ENCODE measurements at places on chromosomes 6 and 20.
A peak's percentile ranks its signal among the peaks of the same experiment; 100 is the strongest.

DNA sequence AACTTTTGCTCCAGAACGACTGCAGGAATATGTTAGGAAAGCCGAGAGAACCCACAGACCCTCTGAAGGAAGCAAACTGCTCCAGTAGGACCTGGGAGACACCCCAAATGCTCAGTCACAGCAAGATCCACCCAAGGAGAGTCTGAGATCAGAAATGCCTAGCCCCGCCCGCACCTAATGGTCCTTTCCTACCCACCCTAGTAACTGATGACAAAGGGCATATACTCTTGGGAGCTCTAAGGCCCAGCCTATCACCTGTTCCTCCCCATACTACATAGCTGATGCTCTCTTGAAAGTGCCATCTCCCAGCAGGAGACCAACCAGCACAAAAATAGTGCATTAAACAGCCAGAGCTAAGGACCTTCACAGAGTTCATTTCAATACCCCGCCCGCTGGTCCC lies 67.6 kb downstream of the CD2AP start:
- DNase-seq = no peak

GRCh38 chr6:93120154-93120742 lies 299.1 kb downstream of the EPHA7 start:
- DNase-seq = no peak

DNA sequence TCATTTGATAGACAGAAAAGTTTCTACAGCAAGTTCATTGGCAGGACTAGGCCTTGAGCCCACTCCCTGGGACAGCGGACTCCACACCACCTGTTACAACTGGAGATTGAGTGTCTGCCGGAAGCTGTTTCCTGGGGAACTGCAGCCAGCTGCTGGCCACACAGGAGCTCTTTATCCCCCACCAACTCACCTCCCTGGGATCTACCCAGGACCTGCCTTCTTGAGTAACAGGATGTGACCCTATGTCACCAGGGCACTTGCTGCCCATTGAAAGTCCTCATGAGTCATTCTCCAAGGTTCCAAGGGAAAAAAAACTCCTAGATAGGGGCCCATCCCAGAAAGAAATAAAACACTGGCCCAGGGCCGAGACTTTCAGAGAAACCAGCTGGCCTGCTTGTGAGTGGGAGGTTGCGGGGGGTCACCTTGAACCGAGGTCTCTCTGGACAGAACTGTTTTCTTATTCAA lies 37.4 kb upstream of the SLC9A8 start:
- peak; percentile 97 for DNase-seq

DNA sequence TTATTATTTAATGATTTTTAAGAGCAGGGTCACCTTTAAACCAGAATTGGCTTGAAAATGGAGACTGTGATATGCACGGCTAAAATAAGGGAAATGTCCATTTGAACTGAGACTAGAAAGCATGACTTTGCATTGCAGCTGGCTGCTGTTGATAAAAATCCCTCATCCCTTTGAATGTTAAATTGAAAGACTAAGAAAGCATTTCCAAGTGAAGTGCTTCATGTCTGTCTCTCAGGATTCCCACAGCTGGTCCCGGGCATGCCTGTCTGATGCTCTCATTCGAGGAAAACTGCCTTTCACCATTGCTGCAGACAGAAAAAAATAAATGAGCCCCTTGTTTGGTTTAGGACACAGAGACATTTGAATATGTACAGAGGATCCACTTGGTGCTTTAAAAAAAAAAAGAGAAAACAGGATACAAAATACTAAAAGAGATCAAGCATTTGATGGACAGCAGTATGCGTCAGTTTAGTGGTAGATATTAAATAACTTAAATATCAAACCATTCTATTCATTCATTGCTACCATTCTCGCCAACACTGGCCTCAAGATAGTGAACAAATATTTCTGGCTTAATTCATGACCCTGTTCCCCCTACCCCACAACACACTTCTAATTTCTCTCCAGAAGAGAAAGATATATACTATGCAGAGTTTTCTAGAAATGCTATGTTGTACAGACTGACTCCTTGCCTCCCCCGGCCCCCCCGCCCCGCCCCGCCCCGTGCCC lies 55.0 kb downstream of the TBC1D7 start:
- DNase-seq = peak; percentile 7

- DNase-seq = no peak
Observed at GRCh38 chr6:14638906-14639761, 521.6 kb downstream of the CD83 start.

- no peak for DNase-seq
Observed at GRCh38 chr6:139189665-139190064, 54.8 kb downstream of the HECA start.

GRCh38 chr20:38055294-38055693 lies 21.7 kb downstream of the RPRD1B start:
- DNase-seq = no peak

- no peak for DNase-seq
Observed at GRCh38 chr6:107740496-107741190, 83.5 kb downstream of the SCML4 start.

- peak; percentile 29 for DNase-seq
Observed at GRCh38 chr6:121437851-121438651, 2.6 kb downstream of the GJA1 start.

DNA sequence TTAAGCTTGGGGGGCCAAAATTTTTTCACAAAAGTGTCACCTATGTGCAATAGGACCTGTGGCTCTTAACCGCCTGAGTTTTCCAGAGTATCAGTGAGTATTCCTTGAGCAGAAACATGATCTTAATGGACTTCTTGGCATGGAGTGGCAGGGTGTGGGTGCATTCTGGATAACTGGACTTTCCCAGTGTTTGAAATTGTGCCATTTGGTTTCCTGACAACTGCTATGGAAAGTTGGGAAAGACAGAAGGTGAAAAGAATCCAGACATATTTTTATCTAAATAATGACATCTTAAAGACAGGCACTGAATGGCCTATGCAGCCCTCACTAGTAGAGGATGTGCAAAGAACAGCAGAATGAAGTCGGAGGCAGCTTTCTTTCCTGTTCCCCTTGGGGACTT lies 34.3 kb upstream of the ADTRP start:
- no peak for DNase-seq

GRCh38 chr6:25181350-25181724 lies 97.8 kb upstream of the CARMIL1 start:
- DNase-seq = no peak

GRCh38 chr6:37636801-37637561 lies 60.7 kb downstream of the MDGA1 start:
- no peak for DNase-seq

DNA sequence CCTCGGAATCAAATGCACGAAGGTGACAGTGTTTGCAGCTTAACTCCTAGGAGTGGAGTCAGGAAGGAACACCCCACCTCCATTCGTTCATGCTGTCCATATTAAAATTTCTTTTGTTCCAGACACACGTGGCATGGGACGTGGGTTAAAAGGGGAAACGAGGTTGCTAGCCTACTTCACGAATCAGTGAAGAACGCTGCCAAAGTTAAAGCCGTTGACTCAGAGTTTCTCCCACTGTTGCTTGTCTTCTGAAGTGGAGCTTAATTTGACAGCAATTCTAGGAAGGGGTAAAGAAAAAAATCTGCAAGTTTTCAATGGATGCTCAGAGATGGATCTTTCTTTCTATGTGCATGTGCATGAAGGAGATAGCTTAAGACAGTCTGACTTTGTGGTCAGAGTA lies 499.1 kb downstream of the CD83 start:
- no peak for DNase-seq

All from RCC 7860 (cell line).